ENCODE measurements at places on chromosomes 12 and 14.

GRCh38 chr12:24421759-24422158 is 472.3 kb upstream of the SOX5 start:
- no peak for DNase-seq

DNA sequence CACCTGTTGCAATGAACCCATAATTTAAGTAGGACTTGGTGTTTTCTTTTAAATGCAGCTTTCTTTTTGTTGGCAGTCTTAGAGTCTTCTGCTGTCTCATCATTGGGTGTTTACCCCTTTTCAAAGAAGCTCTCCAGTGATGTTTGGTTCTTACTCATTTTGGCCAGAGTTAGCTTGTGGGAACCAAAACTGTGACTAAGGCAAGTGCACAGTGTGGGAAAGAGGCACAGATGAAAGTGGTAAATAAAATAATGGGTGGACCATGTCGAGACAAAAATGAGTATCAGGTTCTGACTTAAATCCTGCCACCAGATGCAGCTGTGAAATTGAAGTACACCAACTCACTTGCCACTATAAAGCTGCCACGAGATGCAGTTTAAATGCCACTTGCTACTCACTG is 615.4 kb upstream of the MIS18BP1 start:
- DNase-seq = no peak

DNA sequence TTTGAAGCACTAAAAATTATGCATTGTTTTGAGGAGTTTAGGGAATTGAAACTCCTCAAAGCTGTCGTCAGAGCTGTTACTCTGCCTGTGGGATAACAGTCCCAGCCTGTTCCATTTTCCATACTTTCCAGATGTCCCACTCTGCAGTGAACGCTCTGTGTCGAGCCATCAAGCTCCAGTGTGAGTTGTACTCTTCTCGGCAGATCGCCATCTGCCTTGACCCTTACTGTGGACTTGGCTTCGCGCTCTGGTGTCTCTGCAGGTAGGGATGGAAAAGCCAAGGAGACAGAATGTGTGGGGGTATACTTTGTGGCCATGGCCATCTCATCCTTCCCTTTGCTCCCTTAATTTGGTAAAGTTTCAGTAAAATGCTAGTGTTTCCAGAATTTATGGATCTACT is 35.5 kb upstream of the ATF1 start:
- DNase-seq = no peak

- no peak for DNase-seq
Observed at GRCh38 chr14:45810152-45810872, 557.3 kb upstream of the MIS18BP1 start.

- DNase-seq = no peak
Observed at GRCh38 chr14:52020866-52021717, 31.7 kb downstream of the RTRAF start.

DNA sequence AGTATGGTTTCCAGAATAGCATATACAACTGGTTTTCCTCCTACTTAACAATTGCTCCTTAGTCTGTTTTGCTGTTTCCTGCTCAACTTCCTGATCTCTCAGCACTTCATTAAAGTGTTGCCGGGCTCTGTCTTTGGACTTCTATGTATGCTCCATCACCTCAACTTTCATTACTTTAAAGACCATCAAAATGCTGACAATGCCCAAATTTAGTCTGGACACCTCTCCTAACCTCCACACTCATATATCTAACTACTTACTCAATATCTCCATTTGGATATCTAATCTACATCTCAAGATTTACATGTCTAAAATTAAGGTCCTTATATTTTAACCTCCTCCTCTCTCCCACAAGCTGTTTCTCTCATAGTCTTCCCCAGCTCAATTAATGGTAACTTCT is 54.4 kb upstream of the LGR5 start:
- no peak for DNase-seq
